ENCODE measurements at places on chromosomes 7 and 10. TPM values are rescaled to one million over a fixed set of nuclear protein-coding genes. Genes with fewer than 3 reads are reported as not detected.

DNA sequence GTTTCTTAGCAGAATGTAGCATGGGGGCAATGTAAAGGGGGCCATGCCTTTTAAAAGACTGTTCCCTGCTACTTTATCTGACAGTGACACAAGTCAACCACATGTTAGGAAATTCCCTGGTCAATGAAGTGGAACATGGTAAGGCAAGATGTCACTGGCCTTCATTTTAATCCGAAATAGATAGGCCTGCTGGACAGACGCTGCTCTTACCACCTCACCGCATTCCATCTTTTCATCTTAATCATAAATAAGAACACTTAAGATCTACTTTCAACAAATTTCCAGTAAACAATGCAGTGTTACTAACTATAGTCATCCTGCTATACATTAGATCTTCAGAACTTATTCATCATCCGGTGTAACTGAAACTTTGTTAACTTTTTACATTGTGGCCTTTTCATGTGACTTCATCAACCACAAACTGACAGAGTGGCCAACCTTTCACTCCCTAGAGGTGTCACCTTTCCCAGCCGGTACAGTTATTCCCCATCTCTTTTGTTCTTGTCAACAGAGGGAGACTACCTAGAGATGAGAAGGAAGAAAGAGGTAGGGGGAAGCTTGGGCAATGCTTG lies 15.6 kb downstream of the ASB4 start:
- H3K4me3 ChIP-seq = peak overlapping the region; percentile 53
- no peaks in the 10 kb centered on the region for H3K27me3 ChIP-seq
- H3K4me1 ChIP-seq = peaks cover 28% of the 10 kb centered on the region
- H3K27ac ChIP-seq = peak overlapping the region; percentile 77
- no peaks in the 10 kb centered on the region for H3K36me3 ChIP-seq

DNA sequence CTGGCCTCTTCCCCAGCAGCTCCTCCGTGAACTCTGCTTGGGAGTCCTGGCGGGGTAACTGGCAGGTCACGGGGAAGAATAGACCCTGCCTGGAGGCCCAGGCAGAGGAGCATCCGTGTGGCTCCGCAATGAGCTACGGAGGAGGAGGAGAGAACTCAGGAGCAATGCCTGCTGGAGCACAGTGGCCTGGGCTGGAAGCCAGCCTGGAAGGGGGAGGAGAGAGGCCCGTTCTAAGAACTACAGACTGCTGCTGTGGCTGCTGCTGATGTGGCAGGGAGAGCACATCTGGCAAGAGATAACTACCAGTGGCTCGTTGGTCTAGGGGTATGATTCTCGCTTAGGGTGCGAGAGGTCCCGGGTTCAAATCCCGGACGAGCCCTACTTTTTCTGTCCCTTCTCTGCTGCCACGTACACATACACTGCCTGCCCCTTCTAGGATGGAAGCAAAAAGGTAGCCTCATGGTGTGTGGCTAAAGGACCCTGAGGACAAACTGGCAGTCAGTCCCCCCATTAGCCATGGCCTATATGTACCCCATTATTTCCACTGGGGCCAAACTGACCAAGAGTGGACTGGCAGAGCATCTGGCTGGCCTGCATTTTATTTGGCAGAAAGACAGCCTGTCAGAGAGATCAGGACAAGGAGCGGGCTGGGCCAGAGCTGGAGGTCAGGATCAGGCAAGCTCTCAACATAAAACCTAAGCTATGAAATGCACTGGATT lies 7.7 kb upstream of the OPN1SW start:
- DNase-seq = no peak
- H3K27ac ChIP-seq = no peak overlapping the region
- H3K4me1 ChIP-seq = no peaks in the 10 kb centered on the region
- peaks cover 1% of the 10 kb centered on the region for H3K27me3 ChIP-seq

DNA sequence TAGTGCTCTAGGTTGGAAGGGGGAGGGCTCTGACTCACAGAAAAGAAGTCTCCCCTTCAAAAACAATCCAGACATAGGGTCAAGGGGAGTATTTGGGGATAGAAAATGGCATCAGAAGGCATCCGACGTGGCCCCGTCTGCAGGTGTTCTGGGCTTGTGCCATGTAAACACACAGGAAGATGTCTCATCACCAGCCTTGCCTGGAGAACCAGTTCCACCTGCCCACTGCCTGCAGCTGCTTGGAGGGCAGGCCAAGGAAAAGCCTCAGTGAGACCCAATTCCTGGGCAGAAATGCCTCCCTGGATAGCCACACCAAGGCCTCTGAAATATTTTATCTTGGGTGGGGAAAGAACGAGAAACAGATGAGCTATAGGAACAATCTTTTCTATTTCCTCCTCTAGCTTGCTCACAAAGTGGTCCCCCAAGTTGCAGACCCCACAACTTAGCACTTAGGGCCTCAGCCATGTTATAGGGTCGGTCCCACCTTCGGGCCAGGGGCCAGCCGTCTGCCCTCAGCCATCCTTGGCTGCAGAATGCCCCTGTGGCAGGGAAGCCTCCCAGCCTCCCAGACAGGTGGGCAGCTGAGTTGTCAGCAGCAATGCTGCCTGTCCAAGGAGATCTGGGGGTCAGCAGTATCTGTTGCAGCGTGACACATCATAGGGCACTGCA lies 54.3 kb upstream of the ECHDC3 start:
- H3K27ac ChIP-seq = no peak overlapping the region
- no peak for DNase-seq
- no peak overlapping the region for H3K4me3 ChIP-seq
- H3K27me3 ChIP-seq = peaks cover 20% of the 10 kb centered on the region
- peaks cover 41% of the 10 kb centered on the region for H3K4me1 ChIP-seq

DNA sequence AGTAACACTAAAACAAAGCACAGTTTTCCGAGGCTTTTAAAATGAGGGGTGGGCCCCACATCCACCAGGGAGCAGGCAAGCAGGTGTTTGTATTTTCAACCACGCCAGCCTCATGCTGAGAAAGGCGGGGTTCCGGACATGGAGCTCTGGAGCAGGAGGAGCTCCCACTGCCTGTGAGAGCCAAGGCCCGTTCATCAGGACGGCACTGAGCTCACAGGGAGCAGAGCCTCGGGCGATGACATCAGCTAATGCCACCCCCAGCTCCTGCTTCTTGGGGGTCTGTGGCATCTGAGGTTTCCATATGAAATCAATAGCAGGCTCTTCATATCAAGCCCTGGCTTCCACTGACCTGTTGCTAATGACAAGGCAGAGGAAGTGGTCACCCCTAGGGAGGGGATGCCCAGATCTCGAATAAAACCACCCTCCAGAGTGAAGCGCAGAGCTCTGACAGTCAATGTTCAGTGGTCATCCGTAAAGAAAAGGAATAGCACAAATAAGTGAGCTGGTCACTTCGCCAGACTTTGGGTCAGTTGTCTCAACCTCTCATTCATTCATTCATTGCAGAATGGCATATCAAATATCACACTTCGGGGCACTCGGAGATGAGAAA lies 89.1 kb downstream of the TNS3 start:
- H3K27ac ChIP-seq = no peak overlapping the region
- H3K27me3 ChIP-seq = peaks cover 14% of the 10 kb centered on the region
- H3K36me3 ChIP-seq = no peaks in the 10 kb centered on the region
- DNase-seq = no peak

DNA sequence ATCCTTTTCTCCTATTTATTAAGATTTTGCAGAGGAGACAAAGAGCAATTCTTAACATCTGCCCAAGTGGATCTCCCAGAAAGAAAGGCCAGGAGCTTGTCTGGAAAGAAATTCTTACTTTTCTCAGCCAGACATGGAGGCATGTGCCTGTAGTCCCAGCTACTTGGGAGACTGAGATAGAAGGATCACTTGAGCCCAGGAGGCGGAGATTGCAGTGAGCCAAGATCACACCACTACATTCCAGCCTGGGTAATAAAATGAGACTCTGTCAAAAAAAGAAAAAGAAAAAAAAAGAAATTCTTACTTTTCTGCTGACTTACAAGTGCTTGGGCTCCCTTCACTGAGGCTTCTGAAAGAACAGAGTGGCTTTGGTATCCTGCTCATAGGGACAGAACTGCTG lies 2.4 kb upstream of the CYP3A43 start:
- no peaks in the 10 kb centered on the region for H3K4me1 ChIP-seq
- H3K27me3 ChIP-seq = peaks cover 15% of the 10 kb centered on the region
- H3K36me3 ChIP-seq = no peaks in the 10 kb centered on the region
- no peak for DNase-seq

- H3K36me3 ChIP-seq = no peaks in the 10 kb centered on the region
- H3K27ac ChIP-seq = no peak overlapping the region
- H3K4me1 ChIP-seq = peaks cover 6% of the 10 kb centered on the region
- peak; percentile 36 for DNase-seq
- H3K4me3 ChIP-seq = no peak overlapping the region
- H3K27me3 ChIP-seq = peaks cover 26% of the 10 kb centered on the region
Measured at GRCh38 chr10:9302140-9302746, 1247.8 kb downstream of the GATA3 start.

GPNMB gene
- 1.1 TPM for total RNA-seq

CLCN1 gene
- not detected for total RNA-seq

CDNF gene
- total RNA-seq = 2.9 TPM

NPY gene
- total RNA-seq = not detected

ETV1 gene
- total RNA-seq = not detected
